Left lung (tissue), 14 donors: ENCODE measurements at places on chromosomes 5 and 9. TPM values are rescaled to one million over a fixed set of nuclear protein-coding genes. Genes with fewer than 3 reads are reported as not detected.

DNA sequence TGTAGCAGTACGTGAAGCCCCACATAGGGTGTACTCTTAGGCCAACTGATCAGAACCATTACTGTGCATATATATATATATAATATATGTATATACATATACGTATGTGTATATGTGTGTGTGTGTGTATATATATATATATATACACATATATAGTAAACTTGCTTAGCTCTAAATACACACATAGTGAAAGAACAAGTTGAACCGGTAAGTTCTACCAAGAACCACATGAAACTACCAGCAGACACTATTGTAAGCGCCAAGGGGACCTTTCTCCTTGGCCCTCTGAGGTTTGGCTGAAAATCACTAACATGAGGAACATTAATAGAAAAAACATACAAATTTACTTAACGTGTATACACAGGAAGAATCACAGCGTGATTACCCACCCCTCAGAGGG lies 1.8 kb upstream of the TARS1 start:
- no peak overlapping the region for H3K4me3 ChIP-seq
- no peaks in the 10 kb centered on the region for H3K27me3 ChIP-seq
- H3K36me3 ChIP-seq: no peaks in the 10 kb centered on the region
- H3K4me1 ChIP-seq: peaks cover 39% of the 10 kb centered on the region

- H3K4me1 ChIP-seq: peaks cover 9% of the 10 kb centered on the region
- no peaks in the 10 kb centered on the region for H3K27me3 ChIP-seq
- no peak for DNase-seq
- H3K27ac ChIP-seq: no peak overlapping the region
- no peak overlapping the region for H3K4me3 ChIP-seq
These were observed 44.0 kb upstream of the IER5L start for GRCh38 chr9:129221979-129222635.

TNFSF15 gene
- 11.5 TPM for total RNA-seq

STC2 gene
- 5.5 TPM for total RNA-seq

CDK9 gene
- 83.4 TPM for total RNA-seq
